CD4-positive, alpha-beta T cell treated with Interleukin-6 at 100 ng/mL for 8 hours (primary cell): ENCODE measurements at places on chromosomes 12 and 14.

GRCh38 chr14:32622742-32623141 lies 293.6 kb downstream of the AKAP6 start:
- DNase-seq, result no peak

GRCh38 chr12:122856999-122857671 lies 21.9 kb downstream of the HIP1R start:
- no peak for DNase-seq

DNA sequence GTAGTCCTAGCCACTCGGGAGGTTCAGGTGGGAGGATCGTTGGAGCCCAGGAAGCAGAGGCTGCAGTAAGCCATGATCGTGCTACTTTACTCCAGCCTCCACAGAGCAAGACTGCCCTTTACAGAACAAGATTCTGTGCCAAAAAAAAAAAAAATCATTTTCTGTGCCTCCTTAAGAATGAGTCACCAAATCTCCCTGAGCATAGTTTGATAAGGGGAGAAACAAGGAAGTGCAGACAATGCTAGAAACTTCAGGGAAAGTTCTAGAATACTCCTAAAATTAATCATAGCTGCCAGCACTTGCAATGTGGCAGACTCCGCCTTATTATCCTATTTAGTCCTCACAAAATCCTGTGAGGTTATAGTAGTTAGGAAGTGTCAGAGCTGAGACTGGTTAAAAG lies 74.5 kb downstream of the KCNK10 start:
- no peak for DNase-seq

GRCh38 chr12:42990387-42990786 lies 400.8 kb upstream of the PRICKLE1 start:
- no peak for DNase-seq

DNA sequence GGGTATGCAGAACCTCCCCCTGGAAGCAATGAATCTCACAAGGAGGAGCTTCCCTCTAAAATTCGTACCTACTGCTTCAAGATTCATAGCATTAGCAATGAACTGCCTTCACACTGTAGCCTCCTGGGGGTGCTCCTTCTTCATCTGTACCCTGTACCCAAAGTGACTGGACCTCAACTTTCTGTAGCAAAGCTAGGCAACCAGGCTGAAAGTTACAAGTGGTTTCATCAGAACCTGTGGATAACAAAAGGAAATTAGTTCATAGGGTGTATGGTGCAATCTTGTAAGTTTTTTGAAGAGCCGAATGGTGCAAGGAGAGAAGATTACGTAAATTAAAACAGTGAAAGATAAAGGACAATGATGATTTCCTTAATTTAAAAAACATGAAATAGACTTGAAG lies 1541.7 kb upstream of the FLRT2 start:
- DNase-seq, result no peak

DNA sequence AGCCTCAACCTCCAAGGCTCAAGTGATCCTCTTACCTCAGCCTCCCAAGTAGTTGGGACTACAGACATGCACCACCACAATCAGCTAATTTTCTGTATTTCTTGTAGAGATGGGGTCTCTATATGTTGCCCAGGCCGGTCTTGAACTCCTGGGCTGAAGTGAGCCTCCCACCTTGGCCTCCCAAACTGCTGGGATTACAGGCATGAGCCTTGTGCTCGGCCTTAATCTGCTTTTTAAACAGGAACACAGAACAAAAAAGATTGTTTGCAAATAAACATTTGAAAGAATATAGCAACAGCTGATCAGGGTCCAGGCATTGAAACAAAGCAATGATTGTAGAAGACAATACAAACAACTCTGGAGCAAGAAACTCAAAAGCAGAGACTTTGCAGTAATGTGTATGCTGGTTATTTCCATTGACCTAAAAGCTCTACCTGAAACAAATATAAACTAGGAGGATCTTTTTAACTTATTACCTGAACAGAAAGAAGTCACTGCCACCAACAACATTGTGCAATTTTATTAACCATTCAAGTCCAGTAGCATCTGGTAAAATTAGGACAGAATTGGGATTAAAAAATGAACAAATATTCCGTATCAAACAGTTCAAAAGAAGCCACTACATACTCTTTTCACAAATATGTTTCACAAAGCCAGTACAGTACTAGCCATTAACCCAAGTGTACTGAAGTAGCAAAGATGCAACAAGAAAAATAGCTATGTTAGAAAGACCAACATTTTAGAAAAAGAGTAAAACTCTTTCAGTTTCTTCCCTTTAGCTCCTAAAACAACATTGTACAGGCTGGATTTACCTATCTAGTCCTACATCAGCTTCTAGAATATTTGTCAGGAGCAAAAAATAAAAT lies 14.2 kb downstream of the AMN1 start:
- no peak for DNase-seq

- DNase-seq, result peak; percentile 8
Observed at GRCh38 chr14:35766700-35767082, 42.4 kb downstream of the RALGAPA1 start.

DNA sequence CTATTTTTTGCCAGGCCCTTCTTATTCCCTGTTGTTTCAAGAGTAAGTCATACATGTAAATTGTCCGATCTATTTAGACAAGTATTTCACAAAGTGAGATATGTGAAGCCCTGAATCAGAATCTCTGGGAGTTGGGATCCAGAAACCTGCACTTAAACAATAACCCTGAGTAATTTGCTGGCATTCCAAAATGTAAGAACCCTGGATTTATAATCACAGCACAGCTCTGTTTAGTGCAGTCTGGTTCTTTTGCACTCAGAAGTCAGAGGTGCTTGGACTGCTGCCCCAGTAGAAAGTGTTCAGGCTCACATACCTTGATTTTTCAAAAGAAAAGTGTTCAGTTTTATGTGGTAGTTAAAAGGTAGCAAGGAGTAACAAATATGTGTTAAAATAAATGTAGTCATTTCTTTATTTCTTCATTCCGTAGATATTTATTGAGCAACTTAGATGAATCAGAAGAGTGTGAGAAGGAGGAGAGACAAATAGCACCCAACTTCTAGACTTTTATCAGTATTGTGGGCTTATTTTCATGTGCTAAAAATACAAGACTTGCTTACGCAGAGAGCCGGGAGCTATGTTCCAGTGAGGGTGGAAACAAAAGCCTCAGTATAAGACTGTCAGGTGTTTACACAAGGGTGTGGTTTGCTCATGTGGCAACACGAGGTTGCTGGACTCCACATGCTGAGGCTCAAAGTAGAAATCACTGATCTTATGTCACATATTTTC lies 70.1 kb downstream of the SYNE2 start:
- DNase-seq, result no peak

DNA sequence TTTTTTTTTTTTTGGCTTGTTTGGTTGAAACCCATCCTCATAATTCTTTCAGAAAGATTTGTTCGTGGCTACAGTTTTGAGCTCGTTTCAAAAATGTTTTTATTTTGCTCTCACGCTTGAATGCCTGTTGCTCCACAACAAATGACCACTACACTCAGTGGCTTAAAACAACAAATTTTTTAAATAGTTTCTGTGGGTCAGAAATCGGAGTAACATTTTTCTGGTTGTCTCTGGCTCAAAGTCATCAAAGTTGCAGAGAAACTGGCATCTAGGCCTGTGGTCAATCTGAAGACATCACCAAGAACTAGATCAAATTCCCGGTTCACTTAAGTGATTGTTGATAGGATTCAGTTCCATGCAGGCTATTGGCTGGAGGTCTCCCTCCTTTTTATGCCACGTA lies 560.0 kb downstream of the SNAPC1 start:
- no peak for DNase-seq

GRCh38 chr14:101757839-101758211 lies 3.7 kb upstream of the PPP2R5C start:
- no peak for DNase-seq

- no peak for DNase-seq
Observed at GRCh38 chr12:26452511-26452910, 257.1 kb downstream of the SSPN start.

- DNase-seq, result peak; percentile 59
Observed at GRCh38 chr14:93962701-93963601, 13.4 kb downstream of the ASB2 start.

- no peak for DNase-seq
Observed at GRCh38 chr14:99075061-99075460, 196.9 kb downstream of the BCL11B start.

GRCh38 chr14:80965037-80965436 lies 9.6 kb downstream of the TSHR start:
- no peak for DNase-seq

DNA sequence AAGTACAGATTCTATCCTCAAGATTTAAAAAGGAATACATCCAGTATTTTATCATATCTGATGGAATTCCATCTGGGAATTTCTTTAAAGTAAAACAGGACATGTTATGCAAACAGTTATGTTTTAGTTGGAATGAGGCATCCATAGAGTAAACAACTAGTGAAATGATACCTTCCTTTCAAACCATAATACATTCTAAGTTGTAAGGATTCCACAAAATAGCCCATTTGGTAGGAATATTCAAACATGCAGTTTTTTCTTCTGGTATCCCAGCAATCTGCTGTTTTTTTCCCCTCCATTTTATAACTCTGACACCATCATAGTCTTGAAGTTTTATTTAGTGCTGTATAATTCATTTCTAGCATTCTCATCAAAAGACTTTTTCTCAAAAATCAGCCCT lies 149.6 kb downstream of the ADAMTS20 start:
- no peak for DNase-seq

DNA sequence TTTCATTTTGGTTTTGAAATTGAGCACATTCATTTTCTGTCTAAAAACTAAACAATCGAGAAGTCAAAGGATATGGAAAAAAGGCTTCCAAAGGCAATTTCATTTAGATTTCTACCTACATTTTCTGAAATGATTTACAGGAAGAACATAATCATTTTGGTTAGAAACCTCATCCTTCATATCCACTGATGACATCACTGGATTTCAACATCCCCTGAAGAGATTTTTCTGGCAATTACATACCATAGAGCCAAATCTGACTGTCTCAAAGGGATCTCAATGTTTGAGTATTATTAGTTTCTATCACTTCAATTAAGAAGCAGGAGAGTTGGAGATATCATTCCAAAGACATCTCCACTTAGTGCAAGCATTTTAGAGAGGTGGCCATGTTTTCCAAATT lies 137.8 kb downstream of the TTC7B start:
- DNase-seq, result no peak

DNA sequence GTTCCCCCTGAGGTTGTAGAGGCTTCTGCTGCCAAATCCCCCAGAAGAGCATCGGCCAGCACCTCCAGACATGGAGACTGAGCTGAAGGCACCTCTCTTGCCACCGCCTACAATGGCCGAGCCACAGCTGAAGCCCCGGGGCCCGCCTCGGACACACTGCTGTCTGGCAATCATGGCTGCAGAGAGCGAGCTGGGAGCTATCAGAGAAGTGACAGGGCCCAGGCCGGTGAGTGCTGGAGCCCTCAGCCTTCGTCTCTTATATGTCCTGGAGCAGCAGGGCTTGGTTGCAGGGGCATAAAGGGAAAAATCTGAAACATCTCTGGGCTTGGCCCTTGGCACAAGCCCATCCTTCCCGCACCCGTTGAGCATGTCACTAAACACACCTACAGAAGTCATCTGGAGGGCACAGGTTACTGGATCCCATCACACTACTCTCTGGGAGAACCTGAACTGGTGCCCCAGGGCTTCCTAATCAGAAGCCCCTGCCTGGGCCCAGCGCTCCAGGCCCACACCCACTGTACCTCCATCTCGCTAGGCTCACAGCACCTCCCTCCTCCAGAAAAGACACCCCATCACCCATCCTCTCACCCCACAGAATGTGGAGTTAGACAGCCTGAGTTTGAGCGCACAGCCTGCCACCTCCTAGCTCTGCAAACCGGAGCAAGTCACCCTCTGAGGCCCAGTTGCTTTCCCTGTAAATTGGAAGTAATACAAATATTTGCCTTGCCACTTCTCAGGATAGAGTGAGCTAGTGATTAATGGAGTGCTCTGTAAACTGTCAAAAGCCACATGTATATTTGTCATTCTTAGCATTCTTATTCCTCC lies at the start of gene KRT4:
TSS of gene KRT4 (minus strand) at position 232 of the 825 bp plus-strand sequence. CDS start at position 174, 58 bp downstream.
- DNase-seq, result no peak

GRCh38 chr12:60112763-60113162 lies 516.9 kb downstream of the SLC16A7 start:
- no peak for DNase-seq

- no peak for DNase-seq
Observed at GRCh38 chr12:52701281-52701680, 2.0 kb downstream of the KRT77 start.

GRCh38 chr14:60061371-60061770 lies 30.4 kb upstream of the PCNX4 start:
- DNase-seq, result no peak

GRCh38 chr12:44117337-44117736 lies 281.5 kb downstream of the TMEM117 start:
- no peak for DNase-seq

- no peak for DNase-seq
Observed at GRCh38 chr12:9349888-9350885, 142.0 kb upstream of the PZP start.

DNA sequence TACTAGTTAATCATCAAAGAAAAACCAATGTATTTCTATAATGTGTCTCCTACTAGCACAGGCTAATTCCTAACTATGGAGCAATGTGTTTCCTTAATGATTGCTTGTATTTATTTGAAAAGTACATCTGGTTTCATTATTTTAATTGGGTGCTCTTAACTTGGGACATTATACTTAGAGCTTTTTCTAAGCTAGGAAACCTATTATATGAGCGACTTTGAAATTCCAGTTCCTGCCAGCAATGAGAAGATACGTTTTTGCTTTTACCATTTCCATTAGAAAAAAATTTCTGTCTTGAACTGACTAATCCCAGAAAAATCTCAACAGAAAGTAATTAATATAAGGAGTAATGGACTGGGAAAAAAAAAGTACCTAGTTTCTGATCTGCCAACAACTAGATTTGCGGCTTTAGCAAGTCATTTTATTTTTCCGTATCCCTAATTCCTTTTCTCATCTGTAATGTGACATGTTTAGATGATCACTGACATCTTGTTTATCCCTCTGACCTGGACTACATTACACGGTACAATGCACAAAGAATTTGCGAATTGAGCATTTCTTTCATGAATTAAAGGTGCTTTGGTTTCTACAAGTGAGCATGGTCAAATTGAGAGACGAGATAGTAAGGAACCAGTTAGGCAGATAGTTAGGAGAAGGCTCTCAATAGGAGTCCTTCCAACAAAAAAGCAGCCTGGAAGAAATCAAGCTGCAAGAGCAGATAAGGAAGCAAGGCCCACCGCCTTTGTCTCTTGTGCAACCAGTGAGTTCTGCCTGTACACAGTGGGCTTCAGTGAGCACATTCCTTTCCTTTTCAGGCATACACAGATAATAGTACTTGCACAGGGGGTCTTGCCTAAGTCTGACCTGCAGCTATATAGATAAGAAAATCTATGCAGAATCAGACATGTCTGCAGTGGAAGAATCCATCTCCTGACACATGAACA lies 1765.0 kb upstream of the FLRT2 start:
- no peak for DNase-seq
